ENCODE measurements at places on chromosomes 4 and X.

- DNase-seq = no peak
Observed at GRCh38 chr4:38306482-38307071, 346.4 kb downstream of the PTTG2 start.

DNA sequence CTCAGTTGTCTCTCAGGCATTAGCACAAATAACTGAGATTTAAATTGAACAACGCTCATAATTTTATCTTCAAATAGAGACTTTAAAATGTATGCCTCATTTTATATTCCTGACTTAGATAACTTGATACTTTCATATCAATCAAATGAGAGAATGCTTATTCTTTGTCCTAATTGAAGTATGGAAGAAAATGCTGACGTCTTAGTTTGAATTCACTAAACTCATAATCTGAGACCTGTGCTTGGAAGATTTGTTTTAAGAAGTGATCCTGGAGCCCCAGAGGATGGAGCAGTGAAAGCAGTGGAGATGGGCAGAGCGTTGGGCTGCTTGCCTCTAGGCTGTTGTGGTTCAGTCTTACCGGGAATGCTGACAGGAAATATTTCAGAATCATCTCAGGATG lies 76.1 kb downstream of the ZNF518B start:
- DNase-seq = no peak

- no peak for DNase-seq
Observed at GRCh38 chrX:101407167-101407747, 468 bp downstream of the GLA start.

GRCh38 chrX:130097507-130098209 lies 12.6 kb downstream of the ELF4 start:
- DNase-seq = no peak

DNA sequence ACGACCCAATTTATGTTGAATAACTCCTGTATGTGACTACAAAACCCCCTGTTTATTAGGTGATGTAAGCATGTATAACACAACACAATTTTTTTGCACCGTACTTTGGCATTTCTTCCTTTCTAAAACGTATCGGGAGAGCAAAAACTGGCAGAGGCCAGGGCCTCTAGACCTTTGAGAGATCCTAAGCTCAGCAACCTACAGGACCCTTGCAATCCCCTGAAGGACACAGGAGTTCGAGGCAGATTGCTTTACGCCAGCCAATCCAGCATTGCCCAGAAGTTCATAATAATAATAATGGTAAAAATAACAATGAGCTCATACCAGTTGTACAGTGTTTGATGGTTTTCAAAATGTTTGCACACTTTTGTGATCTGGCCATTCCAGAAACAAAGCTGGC lies 7.7 kb downstream of the NKX3-2 start:
- no peak for DNase-seq

DNA sequence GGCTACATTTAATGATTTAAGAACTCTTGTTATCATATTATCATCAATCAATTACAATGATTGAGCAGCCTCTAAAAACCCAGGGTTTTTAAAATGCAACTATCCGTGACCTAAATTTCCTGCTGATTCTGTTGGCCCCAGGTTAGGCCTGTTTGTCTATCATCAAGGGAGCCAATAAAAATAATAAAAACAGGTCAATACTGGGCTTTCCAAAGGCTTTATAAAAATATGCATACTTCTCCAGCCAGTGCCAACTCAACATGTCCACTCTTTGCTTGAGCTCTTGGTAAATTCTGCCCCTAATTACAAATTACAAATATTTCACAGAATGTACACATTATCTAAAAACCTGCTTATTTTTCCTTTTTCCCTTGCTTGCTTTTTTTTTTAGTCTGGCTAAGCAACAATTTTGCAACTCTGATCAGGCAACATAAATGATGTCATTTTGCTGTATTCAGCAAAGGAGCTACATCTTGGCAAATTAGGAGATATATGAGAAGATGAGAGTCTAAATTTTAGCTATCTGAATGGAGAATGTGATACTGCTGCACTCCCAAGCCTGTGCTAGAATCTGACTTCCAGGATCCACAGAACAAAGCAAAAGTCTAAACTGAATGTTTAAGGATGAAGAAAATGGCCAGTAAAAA lies 204.0 kb downstream of the SCFD2 start:
- DNase-seq = no peak

DNA sequence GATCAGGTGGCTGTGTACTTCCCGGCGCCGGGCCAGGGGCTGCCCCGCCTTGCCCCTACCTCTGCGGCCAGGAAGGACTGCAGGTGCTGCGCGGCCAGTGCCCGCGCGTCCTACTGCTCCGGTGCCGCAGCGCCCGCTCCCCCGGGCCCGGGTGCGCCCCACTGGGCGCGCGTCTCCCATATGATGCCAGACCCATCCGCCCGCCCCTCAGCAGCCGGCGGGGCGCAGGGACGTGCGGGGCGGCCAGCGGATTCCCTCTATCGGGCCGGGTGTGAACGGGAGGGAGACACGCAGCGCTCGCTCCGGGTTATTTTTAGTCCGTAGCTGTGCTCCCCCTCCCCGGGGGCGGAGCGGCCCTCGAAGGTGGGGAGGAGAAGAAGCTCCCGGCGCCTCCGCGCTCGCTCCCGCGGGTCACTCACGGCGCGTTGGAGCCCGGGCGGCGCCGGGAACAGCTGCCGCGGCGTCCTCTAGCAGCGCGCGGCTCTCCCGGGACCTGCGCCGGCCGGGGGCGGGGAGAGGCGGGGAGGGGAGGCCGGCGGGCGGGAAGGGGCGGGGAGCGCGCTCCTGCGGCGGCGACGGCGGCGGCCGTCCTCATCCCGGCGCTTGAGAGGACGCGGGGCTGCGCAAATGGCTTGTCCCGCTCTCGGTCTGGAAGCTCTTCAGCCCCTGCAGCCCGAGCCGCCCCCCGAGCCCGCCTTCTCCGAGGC lies 103.6 kb downstream of the UCHL1 start:
- no peak for DNase-seq

DNA sequence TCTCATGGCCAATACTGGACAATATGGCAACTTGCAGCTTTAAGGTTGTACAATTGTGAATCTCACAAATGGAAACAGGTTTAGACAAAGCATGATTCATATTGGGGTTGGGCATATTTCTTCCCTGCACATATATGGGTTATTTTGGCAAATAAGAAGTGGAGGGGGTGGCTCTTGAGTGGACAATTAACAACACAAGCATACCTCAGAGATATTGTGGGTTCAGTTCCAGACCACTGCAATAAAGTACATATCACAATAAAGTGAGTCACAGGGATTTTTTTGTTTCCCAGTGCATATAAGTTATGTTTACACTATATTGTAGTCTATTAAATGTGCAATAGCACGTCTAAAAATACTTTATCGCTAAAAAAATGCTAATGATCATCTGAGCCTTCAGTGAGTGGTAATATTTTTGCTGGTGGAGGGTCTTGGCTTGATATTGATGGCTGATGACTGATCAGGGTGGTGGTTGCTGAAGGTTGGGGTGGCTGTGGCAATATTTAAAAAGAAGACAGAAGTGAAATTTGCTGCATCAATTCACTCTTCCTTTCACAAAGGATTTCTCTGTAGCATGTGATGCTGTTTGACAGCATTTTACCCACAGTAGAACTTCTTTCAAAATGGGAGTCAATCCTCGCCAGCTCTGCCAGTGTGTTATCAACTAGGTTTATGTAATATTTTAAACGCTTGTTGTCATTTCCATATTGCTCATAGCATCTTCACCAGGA lies 50.5 kb upstream of the OGT start:
- DNase-seq = no peak

GRCh38 chr4:150310159-150310895 lies 232.1 kb downstream of the DCLK2 start:
- DNase-seq = no peak

DNA sequence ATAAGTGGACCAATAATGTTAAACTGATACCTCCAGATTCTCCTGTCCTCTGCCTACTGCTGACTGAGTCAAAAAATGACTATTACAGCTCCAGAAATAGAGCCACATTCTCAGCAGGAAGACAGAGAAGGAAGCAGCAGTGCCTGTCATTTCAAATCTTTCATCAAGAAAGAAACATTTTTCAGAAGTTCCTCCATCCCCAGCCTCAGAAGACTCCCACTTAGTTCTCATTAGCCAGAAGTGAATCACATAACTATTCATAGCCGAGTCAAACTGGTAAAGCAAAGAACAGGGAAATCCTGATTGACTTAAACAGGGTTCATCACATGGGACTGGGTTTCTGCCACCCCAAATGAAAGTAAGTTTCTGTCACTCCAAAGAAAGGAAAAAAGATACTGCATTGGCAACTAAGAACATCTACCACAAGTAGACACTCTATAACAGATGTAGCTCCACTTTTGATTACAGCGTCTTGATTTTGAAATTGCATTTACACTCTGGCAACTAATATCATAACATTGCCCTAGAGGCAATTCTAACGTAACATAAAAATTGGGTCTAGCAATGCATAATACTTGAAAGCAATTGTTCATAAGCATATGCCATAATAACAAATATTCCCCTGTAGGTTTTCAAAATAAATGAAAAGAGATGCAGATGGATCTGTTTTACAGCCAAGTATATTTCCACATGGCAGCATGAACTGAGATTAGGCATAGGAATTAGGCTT lies 599.8 kb downstream of the GALNTL6 start:
- no peak for DNase-seq

- peak; percentile 47 for DNase-seq
Observed at GRCh38 chr4:150280081-150280895, 202.0 kb downstream of the DCLK2 start.

- DNase-seq = no peak
Observed at GRCh38 chr4:56434599-56435139, 746 bp downstream of the PPAT start.

DNA sequence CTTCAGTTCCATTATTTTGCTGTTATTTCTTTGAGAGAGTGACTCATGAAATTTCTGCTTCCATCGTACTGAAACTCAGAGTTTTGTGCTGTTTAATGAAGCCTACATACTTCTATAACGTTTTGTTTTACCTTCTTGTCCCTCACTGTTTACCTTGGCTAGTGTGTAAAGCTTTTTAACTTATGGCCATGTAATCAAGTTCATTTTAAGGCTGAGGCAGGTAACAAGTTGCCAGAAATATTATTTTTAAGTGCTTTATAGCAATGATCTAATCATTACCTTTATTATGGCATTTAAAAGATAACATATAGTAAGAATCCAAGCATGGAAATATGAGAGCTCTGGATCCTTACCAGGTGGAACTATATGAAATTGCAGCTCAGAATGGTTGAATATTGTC lies 102.3 kb upstream of the FAT1 start:
- DNase-seq = no peak

DNA sequence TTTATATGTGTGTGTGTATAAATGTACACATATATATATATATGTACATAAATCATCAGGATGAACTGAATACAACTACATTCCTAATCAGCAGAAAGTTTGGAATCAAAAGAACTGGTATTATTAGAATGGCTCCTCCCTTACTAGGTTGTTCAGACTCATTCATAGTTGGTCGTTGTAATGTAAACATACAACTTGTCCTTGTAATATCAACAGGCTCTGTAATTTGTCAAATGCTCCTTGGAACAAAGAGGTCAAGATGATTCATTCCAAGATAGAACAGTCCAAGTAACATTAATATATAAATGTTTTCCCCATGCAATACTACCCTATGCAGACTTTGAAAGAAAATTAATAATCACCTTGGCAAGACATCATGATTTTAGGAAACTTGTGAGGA lies 351.4 kb upstream of the SMIM31 start:
- DNase-seq = no peak

All from BJ (cell line).